ENCODE measurements at places on chromosomes 11 and 22.
A peak's percentile ranks its signal among the peaks of the same experiment; 100 is the strongest.

GRCh38 chr11:24324211-24324610 is 172.6 kb upstream of the LUZP2 start:
- DNase-seq = peak; percentile 1

DNA sequence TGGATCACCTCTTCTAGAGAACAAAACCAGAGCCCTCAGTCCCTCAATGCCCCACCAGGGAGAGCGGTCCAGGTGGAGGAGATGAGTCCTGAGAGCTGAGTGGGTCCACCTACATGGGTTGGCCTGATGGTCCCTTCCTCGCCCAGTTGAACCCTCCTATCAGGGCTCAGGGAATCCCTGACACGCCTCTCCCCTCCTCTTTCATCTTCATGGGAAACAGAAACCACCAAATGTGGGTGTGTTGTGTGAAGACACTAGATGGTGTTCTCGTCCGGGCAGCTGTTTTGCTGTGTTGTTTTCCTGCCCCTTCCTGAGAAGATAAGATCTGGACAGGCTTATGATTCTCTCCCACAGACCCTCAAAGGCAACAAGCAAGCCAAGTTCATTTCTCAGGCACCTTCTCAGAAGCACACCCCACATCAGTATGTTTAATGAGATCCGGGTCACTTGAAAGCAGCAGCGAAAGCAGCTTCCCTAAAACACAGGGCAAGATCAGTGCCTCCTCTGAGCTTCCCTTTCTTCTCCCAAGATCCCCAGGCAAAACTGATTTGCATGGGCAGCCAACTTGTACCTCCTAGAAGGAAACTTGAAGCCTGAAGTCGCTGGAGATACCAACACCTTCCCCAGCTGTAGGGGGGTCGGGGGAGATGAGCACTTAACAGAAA is 35.3 kb upstream of the POU2AF1 start:
- no peak for DNase-seq

DNA sequence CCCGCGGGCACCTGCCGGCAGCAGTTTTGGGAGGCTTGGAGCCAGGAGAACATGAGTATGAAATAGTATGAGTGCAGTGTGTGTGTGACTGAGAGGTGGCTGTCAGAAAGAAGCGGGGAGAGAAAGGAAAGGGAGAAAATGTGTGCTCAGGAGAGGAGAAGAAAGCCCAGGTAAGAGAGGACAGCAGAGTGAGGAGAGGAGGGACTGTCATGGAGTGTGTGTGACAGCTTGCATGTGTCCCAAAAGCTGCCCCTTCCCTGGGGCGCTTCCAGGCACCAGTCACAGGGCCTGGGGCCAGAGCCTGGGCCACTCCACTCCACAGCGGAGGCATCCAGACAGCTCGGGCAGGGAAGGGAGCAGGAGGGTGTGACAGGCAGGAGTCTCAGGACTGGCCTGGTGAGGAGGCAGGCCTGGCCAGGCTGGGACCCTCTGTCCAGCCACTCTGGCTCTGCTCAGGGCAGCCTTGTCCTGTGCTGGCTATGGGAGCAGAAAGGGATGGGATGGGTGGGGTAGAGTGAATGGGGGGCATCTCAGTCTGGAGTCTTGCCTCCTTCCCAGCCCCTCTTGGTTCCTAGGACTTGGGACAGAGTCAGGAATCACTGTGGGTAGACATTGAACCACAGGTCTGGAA is 949 bp downstream of the MMP11 start:
- DNase-seq = no peak

DNA sequence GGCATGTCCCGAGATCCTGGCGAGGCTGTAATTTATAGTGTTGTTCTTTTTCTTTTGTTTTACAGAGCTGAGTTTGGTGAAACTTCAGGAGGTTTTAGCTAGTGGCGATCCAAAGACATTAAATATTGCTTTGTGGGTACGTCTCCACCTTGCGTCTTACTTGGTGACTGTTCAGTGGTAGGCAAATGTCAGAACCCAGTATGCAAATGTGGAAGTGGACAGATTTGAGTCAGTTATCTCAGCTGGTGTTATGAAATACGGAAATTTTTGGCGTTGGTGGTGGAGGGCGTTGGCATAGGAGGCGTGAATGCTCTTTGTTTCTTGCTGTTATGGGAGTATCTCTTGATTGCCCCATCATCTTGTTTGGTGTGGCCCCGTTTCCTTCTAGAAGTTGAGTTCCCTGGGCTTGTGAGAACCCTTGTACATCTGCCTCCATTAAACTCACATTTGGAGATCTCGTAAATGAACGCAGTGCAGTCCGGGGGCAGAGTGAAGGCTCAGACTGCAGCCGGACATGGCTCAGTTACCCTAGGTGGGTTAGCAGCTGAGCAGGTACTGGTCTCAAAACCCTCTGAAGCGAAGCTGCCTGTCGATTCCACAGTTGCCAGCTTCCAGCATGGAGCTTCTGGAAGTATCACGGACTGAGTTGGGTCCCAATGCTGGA is 39.9 kb downstream of the PTPRJ start:
- DNase-seq = no peak

- DNase-seq = no peak
Measured at GRCh38 chr11:33682446-33682845, 18.2 kb downstream of the C11orf91 start.

DNA sequence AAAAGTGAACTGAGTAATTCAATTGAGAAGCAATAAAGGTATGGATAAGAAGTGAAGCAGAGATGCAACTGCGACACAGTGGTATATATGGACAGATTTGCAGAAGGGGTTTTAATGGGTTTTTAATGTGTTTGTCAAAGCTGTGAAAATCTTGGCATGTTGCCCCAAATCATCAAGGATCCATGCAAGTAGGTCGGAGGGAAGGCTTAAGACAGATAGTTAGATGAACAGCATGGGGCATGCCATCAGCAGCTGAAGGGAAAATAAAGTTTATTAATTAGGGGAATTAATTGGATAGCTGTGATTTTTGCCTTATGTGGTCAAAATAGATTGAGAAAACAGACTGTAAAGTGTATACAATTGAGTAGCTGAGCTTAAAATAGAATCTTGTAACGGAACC is 840.1 kb downstream of the JRKL start:
- DNase-seq = no peak

DNA sequence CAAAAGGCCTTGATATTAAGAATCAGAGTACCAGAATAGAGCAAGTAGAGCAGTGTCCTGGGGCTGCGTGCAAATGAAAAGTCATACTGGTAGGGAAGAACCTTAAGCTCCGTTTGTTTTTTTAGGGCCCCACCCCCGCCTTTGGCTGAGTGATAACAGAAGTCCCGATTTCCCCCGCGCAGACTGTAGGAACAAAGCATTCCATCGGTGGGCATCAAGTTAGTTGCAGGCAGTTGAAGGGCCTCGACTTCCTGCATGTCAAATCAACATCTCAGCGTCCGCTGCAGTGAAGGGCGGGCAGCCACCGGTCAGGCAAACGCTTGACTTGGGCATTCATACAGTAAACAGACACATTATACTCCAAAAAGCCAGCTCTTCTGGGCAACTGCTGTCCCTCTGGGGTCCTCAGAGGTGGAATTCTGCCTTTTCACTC is 11.7 kb downstream of the LRP4 start:
- no peak for DNase-seq

GRCh38 chr11:34065505-34066203 is 14.1 kb downstream of the CAPRIN1 start:
- DNase-seq = peak; percentile 71

GRCh38 chr11:133560472-133560855 is 28.2 kb upstream of the OPCML start:
- DNase-seq = no peak

DNA sequence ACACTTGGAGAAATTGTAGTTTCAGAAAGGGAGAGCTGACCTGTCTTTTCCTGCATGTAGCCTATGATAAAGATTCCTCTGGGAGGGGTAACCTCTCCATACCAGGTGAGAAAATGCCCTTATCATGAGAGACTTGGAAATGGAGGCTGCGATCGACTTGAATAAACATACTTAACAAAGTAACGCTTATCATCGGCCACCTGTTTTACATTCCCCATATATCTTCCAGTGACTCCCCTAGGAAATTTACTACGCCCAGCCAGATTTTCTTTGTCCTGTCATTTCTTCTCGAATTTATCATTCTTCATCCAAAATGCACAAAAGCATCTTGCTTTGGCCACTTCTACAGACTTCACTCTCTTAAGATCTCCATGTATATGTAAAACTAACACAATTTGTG is 143.5 kb downstream of the CCDC81 start:
- no peak for DNase-seq

- DNase-seq = no peak
Measured at GRCh38 chr22:47090591-47091245, 328.3 kb downstream of the TBC1D22A start.

- DNase-seq = no peak
Measured at GRCh38 chr11:17351172-17351509, 459 bp upstream of the NCR3LG1 start.

DNA sequence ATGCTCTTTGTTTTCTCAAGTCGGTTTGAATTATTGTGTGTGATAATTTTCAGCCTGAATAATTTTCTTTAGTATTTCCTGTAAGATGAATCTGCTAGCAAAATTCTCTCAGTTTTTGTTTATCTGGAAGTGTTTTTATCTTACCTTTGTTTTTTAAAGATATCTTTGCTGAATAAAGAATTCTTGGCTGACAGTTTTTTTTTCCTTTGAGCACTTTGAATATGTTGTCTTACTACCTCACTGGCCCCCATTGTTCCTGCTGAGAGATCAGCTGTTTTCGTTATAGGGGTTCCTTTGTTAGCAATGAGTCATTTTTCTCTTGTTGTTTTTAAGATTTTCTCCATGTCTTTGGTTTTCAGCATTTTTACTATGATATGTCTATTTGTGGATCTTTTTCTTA is 63.0 kb downstream of the HORMAD2 start:
- no peak for DNase-seq

DNA sequence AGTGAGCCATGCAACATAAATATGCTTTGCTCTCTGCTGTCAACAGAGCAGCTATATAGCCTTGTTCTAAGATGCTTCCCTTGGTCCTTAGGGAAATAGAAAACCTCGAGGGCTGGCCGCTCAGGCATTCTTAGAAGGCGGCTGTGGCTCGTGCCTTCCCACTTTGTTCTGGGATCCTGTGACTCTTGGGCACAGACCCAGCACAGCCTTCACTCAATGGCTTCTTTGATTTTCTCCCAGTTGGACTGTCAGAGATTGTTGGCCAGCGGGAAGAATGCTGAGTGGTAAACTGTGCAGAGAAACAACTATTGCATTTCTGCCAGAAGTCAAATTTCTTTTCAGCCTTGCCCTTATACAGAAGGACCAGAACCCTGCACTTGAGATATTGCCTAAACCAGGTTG is 9.5 kb upstream of the MICAL2 start:
- DNase-seq = no peak
